ENCODE measurements at places on chromosomes 2 and 18.

- DNase-seq = no peak
Measured at GRCh38 chr2:239939736-239940483, 85.2 kb downstream of the NDUFA10 start.

DNA sequence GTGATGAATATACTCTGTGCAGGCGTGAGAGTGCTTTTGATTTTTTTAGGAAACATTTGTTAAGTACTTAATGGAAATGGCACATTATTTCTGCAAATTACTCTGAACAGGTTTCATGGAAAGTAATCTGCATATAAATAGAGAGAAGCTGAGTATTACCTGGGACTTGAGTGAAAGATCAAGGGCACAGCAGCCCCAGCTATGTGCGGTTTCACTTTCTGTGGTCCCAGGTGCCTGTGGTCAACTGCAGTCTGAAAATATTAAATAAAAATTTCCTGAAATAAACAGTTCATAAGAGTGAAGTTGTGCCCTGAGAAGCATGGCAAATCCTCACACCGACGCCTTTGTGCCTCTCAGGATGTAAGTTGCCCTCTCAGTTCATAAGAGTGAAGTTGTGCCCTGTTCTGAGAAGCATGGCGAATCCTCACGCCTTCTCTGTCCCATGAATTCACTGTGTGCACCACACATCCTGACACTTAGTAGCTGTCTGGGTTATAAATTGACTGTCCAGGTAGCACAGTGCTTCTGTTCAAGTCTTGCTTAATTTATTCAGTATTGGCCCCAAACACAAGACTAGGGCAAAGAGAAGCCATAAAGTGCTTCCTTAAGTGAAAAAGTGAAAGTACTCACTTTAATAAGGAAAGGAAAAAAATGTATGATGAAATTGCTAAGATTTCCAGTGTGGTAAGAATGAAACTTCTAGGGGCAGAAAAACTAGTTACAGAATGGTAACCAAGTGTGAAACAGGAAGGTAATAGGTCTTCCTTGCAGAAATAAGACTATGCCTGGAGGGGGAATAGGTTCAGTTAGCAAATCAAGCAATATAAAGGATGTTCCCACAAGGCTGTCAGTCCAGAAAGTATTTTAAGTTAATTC, 4.3 kb upstream of the SNTG2 start:
- DNase-seq = no peak

GRCh38 chr18:48646976-48647375, 108.1 kb downstream of the CTIF start:
- DNase-seq = no peak

- no peak for DNase-seq
Measured at GRCh38 chr2:118853129-118853640, 5.7 kb upstream of the EN1 start.

GRCh38 chr2:22406625-22407024, 978.4 kb upstream of the KLHL29 start:
- DNase-seq = no peak

DNA sequence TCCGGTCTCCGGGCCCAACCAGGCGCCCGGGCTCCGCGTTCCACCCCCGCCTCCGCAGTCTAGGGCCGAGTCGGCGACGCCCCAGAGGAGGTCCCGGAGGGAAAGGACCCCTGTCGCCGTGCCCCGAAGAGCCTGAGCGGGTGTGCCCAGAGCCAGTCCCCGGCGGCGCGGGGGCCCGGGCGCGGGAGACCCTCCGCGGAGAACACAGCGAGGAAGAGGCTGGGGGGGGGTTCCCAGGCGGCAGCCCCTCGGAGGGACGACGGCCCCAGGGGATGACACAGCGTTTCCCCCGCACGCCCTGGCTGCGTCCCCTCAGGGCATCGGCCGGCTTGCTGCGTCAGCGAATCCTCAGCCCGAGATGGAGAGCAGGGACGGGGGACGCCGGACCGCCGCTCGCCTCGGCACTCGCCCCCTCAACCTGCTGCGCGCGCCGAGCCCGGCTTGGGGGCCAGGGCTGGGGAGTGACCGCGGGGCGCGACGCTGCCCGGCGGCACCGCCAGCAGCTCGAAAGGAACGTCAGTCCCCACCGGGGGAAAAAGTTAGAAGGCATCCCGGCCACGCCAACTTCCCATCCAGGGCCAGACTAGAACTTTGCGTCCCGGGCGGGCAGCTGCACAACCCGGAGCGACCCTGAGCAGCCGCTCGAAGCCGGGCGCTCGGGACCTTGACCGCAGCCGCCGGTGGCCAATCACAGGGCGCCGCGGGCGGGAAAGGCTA, 711 bp downstream of the SFXN5 start:
- DNase-seq = peak; percentile 17

DNA sequence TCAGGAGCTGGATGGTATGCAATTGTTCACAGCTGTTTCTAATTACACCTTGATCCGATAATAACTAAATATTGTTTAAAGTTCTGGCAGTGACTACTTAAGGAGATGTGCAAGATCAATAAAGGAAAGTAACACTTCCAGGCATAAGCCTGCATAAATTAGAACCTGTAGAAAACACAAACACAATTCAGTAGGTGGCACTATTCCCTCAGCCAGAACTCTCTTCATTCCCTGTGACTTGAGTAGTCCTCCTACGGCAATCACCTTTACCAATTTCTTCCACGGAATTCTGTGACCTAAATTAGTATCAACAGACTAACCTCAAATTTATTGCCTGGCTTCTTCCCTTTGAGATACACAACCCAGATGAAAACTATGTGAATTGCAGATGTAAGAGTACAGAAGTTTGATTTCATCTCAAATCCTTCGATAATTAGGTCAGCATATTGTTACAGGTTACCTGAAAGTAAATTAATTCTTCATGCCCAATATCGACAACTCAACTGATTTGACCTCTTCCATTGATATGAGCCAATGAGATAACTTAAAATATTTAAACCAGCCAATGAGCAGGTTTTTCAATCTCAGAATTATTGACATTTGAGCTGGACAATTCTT, 137.8 kb downstream of the PID1 start:
- no peak for DNase-seq

DNA sequence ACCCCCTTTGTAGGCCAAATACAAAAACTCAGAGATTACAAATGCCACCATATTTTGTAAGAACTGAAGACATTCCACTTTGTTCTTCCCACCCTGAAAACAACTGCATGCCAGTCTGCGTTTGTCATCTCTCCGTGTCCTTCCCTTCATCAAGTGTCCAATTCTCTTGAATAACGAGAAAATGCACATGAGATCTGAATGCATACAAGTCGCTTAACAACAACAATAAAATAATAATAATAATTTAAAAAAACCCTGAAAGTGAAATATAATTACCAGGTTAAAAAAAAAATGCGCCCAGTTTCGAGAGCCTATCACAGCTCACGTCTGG, 2.0 kb upstream of the SETBP1 start:
- no peak for DNase-seq

DNA sequence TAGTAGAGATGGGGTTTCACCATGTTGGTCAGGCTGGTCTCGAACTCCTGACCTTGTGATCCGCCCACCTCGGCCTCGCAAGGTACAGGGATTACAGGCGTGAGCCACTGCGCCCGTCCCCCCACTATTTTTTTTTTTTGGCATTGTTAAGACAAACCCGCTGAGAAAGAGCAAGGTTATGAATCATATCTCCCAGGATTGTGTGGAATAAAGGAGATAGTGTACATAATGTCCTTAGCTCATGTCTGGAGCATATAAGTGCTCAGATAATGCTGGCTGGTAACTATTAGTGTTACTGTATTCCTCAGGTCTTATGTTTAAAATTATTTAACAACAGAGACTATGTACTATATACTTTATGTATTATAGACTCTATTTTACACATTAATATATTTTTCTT, 36.0 kb downstream of the TTC27 start:
- DNase-seq = no peak

GRCh38 chr18:35158728-35159450, 81.9 kb upstream of the ZNF397 start:
- no peak for DNase-seq

GRCh38 chr2:3168230-3168891, 209.3 kb downstream of the EIPR1 start:
- DNase-seq = no peak

GRCh38 chr18:26648509-26649192, 100.3 kb upstream of the KCTD1 start:
- no peak for DNase-seq

DNA sequence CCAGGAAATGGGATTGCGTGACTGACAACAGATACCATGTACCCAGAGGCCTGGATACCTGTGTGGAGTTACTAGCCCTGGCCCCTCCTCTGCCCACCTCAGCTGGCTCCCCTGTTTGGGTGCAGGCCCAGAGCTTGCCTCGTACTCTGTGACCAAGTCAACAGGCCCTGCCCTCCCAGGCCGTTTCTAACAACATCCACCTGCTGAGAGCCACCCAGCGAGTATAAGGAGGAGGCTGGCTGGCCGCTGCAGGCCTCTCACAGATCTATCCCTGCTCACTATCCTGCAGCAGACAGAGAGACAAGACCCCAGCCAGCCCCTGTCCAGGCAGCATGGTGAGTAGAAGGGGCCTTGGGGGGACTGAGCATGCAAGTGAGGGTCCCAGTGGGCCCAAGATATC, 12.5 kb upstream of the TUBA4A start:
- no peak for DNase-seq

DNA sequence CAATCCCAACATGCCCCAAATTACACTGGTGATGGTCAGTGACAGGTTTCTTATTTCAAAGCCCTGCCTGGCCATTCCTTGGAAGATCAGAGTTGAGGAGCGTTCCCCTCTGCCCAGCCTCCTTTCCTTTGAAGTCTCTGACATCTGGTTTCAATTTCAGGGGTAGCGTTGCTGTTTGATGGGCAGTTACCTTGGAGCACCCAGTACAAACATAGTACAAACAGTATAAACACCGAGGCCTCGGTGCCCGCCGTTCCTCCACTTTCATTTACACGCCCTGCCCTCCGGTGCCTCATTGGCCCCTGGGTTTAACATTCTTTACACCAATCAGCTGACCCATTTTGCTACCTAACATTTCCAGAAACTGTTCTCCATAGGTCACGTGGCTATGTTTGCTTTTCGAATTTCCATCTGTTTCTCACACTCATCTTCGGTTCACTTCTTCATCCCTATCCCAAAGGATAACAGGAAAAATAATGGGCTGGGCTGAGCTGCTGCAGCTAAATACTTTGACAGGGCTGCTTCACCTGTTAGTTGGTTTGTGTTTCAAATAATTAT, 65.6 kb downstream of the NRP2 start:
- DNase-seq = no peak

GRCh38 chr2:10208736-10209135, 86.2 kb downstream of the RRM2 start:
- no peak for DNase-seq

DNA sequence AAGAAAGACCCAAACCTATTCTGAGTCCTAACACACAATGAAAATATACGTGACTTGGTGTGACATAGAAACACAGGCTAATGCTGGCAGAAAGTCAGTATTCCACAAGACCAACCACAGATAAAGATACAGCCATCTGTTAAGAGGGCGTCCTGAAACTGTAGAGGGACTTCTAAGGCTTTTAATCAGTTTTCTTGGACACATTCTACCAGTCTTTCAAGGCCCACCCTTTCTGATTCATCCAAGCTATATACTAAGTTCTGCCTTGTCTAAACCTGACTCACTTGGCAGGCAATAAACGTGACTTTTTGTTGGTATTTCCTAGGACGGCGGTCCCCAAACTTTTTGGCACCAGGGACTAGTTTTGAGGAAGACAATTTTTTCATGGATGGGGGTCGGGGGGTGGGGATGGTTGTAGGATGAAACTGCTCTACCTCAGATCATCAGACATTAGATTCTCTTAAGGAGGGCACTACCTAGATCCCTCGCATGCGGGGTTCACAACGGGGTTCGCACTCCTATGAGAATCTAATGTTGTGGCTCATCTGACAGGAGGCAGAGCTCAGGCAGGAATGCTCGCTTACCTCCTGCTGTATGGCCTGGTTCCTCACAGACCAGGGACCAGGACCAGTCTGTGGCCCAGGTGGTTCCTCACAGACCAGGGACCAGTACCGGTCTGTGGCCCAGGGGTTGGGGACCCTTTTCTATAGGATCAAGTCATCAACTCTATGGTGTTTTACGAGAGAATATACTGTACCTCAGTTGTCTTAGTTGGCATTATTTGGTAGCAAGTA, 61.4 kb downstream of the SP3 start:
- DNase-seq = no peak

GRCh38 chr2:241721852-241722251, 12.6 kb upstream of the D2HGDH start:
- DNase-seq = no peak

- no peak for DNase-seq
Measured at GRCh38 chr2:230090967-230091366, 22.2 kb upstream of the SLC16A14 start.

DNA sequence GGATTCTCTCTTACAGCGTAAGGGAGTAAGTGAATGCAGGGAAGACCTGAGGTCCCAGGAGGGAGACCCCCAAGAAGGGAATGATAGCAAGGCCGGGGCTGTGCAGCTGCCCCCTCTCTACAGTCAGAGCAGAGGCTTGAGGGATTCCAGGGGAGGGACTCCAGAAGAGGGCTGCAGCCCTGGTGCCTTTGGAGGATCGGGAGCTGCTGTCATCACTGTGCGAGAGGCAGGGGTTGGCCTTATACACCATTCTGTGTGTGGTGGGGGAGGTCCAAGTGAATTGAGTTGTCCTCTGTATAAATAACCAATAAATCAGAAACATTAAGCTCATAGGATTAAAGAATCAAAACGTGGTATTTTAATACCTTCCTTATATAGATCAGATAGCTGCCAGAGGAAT, 114.9 kb downstream of the GLI2 start:
- DNase-seq = no peak

DNA sequence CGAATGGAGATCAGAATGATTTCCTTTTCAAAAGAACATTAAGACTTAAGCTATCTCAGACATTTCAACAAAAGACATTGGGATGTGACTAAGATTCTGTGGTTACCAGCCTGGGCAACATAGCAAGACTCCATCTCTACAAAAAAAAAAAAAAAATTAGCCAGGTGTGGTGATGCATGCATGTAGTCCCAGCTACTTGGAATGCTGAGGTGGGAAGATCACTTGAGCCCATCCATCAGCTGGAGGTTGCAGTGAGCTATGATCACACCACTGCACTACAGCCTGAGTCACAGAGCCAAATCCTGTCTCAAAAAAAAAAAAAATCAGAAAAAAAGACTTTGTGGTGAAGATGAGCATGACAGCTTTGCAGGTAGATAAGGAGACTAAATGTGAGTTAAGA, 12.8 kb downstream of the RNF103 start:
- DNase-seq = no peak

DNA sequence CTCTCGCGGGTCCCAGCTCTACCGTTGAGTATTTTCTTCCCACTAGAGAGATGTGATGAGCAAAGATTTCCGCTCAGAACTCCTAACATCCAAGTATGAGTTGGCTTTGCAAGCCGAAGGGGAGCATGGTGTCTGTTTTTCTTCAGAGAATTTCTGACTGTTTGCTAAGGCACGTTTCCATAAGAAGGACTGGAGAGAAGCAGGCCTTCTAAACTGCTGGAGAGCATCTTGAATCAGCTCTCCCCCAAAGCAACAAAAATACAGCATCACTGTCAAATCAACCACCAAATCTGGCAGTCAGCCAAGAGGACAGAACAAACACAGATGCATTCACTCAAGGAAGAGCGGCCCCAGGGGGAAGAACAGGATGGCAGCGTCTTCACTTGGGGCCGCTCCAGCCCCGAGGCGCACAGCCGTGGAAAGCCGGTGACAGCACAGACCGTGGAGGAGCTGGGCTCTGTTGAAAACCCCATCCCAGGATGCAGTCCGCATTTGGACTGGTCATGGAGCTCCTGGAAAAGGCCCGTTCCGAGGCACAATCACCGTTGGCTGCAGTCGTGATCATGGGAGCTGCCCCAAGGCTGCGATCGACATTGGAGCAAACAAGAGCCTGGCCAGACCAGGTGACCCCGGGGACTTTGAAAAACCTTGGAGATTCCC, 101.4 kb downstream of the NFATC1 start:
- DNase-seq = no peak

GRCh38 chr2:96241900-96242611, 23.7 kb downstream of the TMEM127 start:
- DNase-seq = no peak

All from stimulated activated CD8-positive, alpha-beta memory T cell treated with anti-CD3 and anti-CD28 coated beads, Interleukin-15, amount 100 ng/mL, for 24 hours (primary cell).